ENCODE measurements at places on chromosomes 1 and 21.
A peak's percentile ranks its signal among the peaks of the same experiment; 100 is the strongest.

- DNase-seq, result no peak
Measured at GRCh38 chr1:68229650-68230483, 2.5 kb downstream of the WLS start.

DNA sequence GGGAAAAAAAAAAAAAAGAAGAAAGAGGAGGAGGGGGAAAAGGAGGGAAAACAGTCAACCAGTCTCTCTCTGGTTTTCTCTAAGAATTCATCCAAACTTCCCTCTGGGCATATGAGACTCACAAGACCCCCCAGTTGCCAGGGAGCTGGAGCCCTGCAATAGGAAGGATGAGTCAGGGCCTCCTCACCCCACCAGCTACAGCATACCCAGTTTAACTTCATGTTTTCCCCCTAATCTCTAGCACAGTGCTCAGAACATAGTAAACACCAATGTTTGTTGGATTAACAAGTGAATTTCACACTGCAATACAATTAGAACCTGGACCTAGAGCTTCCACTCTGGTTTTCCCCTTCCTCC is 7.8 kb downstream of the F11R start:
- no peak for DNase-seq

DNA sequence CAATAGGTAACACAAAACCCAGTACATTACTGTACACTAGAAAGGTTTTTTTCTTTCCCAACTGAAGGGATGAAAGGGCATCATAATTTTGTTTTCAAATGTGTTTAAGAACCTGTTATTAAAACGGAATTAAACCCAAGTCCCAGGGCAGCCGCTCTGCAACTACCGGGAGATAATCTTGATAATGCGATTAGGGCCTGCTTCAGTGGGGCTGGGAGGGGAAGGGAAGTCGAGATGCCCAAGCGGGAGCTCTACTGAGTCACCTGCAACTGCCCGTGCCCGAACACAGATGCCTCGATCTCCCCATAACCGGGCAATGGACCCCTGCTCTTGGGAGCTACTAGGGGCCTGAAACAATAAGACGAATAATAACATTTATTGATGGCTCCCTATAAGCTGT is 61.4 kb downstream of the KAZN start:
- no peak for DNase-seq

- DNase-seq, result no peak
Measured at GRCh38 chr1:27999055-27999454, 39.3 kb downstream of the XKR8 start.

GRCh38 chr1:103461161-103462105 is 64.1 kb upstream of the RNPC3 start:
- DNase-seq, result peak; percentile 24

GRCh38 chr1:203985044-203985443 is 87.9 kb upstream of the SOX13 start:
- DNase-seq, result no peak

DNA sequence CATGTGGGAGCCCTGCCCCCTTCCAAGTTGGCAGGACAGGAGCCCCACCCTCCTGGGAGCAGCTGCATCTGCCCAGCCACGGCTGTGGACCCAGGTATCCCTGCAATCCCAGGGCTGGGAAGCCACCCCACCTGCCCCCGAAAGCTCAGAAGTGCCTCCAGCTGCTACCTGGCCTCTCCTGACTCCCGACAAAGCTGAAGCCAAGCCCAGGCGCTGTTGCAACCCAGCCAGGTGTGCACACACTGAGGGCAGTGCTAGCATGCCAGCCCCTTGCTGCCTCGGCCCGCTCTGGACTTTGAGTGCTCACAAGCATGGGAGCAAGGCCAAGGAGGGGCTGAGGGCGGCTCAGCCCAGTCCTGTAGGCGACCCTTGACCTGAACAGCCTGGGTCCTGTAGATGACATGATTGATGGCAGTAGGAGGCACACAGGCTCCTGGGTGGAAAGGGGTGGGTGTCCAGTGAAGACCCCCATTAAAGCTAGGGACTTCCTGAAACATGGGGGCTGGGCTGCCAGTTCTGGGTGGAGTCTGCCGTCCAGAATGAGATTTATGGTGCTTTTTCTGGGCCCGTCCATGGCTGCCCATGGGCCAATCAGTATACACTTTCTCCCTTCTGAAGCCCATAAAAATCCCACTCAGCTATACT is 2.8 kb upstream of the SSU72 start:
- peak; percentile 23 for DNase-seq

GRCh38 chr21:35113064-35113463 is 64.0 kb upstream of the RUNX1 start:
- no peak for DNase-seq

GRCh38 chr1:193216920-193217319 is 30.5 kb upstream of the B3GALT2 start:
- DNase-seq, result no peak

DNA sequence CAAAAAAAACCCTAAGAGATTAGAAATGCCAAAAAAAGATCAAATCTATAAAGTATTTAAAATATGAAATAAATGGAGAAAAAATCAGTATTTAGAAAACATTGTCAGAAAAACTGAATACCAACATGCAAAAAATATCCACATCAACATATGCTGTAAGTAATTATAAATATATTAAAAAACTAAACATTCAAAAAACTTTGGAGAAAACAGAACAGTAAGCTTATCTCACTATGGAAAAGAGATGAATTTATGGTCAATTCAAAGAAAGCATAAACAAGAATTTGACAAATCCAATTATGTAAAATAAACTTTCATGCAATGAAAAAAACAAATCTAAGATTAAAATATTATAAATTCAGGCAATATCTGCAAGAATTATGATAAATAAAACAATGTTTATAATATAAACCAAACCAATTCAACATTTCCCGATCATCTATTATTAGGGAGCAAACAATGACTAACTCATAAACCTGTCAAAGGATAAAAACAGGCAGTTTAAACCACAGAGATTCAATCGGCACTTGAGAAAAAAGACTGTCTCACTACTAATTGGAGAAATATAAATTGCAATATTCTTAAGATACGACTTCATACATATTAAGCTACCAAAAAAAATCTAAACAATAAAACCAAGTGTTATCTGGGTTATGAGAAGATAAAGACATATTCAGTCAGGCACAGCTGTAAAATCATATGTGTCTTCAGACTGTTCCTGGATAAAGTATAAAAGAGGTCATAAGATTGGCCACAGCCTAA is 21.8 kb downstream of the EYA3 start:
- no peak for DNase-seq

Measured in NCI-H2171 treated with DMSO at 0.1 percent for 48 hours (cell line).